Foreskin fibroblast (primary cell): ENCODE measurements at places on chromosomes 5 and 9.
A peak's percentile ranks its signal among the peaks of the same experiment; 100 is the strongest.

DNA sequence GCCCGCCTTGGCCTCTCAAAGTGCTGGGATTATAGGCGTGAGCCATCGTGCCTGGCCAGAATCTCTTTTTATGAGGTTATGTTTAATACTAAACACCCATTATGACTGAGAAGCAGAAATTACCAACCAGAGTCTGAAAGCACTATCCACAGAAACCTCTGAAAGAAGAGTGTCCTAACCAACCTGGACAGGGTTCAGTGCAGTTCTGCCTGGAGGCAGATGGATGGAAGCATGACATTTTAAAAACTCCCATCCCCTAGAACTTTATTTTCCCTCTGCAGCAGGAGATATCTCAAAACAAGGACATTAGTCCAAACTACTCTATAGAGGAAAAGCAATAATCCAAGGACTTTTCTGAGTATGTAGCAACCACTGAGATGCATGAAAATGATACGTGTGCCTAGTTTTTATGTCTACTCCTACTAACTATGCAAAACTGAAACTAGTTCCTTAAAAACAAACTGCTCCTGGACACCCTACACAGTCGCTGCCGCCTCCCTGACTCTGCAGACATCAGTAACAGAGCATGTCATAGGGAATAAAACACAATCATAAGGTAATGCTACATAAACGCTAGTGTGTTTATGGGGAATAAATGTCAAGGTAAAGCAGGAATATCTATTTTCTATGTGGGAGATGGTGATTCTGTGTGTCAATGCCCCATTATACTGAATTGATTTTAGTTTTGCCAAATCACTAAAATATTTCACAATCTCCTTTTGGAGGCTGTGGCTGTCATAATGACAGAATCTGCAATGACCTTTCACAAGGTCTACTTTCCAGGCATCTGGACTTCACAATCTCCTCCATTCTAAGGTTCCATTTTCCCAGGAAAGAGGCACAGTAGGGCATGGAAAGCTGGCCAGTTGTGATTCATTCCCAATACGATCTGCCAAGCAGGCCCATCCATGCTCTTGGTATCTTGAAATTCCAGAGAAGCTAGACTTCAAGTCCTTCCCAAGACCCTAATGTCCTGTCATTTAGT is 122.8 kb downstream of the SIL1 start:
- peak; percentile 26 for DNase-seq

DNA sequence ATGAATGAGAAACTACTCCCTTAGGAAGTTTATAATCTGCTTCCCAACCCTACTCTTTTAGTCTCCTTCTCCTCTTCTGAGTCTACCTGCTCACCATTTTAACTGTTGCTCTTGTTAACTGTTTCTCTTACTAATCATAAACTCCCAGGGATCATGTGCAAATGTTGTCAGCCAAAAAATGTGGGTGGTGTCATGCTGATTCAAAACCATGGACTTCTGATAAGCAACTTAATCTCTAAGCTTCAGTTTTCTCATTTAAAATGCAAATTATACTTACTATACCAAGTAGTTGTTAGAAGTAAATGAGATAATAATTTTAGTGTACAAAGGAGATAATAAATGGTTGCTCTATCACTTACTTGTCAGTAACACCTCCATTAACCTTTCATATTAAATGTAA is 45.9 kb upstream of the TLX3 start:
- DNase-seq = no peak

GRCh38 chr5:93582677-93583438 is at the start of gene NR2F1:
Gene NR2F1, plus strand, starts transcription at chr5:93583222. Its CDS starts 1,802 bp downstream, at chr5:93585024.
- DNase-seq = peak; percentile 97

GRCh38 chr9:136669791-136670464 is 7.2 kb downstream of the EGFL7 start:
- no peak for DNase-seq

DNA sequence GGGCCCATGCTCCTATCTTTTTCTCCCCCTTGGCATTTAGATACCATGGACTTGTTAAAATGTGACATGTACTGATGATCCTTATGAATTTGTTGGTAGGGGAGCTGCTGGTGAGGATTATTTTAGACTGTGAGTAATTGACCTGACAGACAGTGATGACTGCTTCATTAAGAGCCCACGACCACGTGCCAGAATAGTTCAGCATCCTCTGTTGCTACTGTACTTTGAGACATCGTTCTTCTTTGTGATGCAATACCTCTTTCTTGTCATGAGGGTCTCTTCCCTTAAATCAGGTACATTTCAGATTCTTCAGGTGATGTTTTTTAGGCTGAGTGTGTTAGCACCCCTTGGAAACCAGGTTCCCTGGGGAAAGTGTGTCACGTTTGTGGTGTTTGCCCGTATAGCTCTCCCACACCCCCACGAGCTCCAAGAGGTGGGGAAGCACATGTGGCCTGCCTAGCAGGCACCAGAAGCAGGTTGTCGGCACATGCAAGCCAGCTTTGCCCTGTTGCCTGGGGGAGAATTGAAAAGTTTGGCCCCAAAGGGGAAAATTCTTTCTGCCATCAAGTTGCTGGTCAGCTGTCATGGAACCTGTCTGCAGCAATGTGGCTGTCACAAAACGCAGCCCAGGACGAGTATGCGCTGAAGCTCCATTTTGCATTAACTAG is 25.1 kb downstream of the QRFP start:
- no peak for DNase-seq

GRCh38 chr9:21674894-21675293 is 127.5 kb upstream of the MTAP start:
- DNase-seq = peak; percentile 86

DNA sequence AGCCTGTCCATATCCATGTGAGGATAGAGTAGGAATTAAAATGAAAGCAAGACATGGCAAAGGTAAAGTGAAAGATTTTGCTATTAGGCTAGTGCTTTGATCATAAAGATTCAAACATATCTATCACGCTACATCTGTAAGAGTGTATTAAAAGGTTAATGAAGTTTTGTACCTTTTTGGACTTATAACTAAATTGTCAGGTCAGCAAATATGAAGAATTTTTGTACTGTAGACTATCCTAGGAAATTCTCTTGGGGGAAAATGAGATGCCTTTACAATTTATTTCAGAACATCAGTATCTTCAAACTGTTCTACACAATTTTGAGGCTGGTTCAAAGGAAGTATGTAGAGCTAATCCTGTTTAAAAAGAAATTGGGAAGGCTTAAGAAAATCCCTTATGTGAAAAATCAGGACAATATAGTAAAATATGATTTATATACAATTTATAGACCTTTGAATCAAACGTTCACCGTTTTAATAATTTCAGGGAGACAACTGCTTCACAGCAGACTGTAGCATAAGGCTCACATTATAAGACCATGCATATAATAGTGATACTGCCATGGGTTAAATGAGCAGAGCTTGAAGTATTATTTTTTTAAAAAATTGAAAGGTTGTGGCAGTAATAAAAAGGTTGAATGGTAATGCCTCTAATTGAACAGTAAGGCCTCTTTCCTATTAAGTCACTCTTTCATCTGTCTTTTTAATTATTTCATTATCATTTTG is 639.5 kb upstream of the ARRDC3 start:
- no peak for DNase-seq

- DNase-seq = no peak
Observed at GRCh38 chr5:146313027-146313426, 25.6 kb upstream of the POU4F3 start.

DNA sequence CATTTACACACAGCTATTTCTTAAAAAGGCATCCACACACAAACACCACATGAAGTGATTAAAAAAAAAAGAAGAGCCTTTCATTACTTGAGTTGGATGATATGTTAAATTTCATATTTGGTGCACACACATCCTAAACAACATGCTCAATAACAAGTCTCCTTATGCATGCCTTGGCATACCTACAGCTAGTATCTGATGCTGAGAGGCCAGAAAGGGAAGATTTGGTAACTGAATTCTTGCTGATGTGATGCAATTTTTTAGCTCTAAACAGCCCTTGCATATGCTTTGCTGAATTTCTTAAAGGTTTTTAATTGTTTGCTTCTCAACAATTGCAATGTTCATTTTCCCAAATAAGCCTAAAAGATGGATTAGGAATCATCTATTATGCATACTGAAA is 338.8 kb downstream of the ARL15 start:
- DNase-seq = no peak

GRCh38 chr5:132046880-132047299 is 13.6 kb upstream of the IL3 start:
- DNase-seq = no peak

DNA sequence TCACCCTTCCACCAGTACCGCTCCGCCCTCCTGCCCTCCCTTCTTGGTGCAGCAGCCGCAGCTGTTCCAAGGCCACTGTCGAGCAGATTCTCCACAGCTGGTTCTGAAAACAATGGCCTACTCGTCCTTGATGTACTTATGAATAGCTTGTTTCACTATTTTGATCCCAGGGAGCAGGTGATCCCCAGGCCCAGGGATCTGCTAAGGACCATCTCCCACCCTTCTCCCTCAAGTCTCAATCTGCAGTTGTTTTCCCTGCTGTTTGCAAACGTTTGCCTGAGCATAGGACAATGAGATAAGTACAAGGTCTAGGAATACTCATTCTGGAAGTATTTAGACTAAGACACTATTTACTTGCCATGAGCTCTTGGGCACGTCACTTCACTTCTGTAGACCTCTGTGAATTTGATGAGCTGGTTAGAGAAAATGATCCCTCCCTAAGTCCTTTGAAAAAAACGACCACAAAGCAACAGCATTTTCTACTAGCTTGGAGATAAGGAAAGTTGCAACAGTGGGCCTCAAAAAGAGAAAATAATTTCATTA is 1.8 kb downstream of the LURAP1L start:
- DNase-seq = no peak

DNA sequence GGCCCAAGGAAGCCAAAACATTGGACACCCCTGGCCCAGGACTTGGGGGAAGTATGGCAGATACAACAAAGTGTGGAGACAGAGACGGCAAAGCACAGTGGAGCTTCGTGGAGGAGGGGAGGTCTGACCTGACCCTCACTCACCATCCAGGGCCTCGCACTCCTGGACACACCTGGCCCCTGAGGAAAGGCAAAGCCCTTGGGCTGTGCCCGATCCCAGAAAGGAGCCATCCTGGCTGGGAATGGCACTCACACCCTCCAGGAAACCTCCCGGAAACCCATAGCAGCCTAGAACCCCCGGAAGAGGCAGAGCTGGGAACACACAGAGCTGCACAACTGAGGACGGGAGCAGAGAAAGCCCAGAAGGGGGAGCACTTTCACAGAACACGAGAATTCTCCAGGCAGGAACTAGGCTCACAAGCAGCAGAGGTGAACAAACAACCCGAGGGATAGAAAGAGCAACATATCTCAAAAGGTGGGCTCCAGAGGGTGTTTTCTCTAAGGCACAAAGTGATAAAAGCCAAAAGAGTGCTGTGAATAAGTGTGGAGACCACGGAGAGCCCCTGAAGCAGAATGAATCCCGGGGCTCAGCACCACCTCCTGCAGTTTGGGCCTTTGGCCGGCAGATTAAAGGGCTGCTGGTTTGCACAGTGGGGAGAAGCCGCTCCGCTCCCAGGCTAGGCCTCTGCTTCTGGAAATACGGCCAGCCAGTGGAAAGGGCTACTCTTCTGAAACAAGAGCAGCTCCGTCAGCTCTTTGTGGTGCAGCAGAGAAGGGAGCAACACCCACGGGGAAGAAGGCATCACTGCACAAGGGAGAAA is 108.2 kb downstream of the UBE2R2 start:
- DNase-seq = peak; percentile 40

- DNase-seq = no peak
Observed at GRCh38 chr5:1757511-1757910, 42.1 kb downstream of the MRPL36 start.

DNA sequence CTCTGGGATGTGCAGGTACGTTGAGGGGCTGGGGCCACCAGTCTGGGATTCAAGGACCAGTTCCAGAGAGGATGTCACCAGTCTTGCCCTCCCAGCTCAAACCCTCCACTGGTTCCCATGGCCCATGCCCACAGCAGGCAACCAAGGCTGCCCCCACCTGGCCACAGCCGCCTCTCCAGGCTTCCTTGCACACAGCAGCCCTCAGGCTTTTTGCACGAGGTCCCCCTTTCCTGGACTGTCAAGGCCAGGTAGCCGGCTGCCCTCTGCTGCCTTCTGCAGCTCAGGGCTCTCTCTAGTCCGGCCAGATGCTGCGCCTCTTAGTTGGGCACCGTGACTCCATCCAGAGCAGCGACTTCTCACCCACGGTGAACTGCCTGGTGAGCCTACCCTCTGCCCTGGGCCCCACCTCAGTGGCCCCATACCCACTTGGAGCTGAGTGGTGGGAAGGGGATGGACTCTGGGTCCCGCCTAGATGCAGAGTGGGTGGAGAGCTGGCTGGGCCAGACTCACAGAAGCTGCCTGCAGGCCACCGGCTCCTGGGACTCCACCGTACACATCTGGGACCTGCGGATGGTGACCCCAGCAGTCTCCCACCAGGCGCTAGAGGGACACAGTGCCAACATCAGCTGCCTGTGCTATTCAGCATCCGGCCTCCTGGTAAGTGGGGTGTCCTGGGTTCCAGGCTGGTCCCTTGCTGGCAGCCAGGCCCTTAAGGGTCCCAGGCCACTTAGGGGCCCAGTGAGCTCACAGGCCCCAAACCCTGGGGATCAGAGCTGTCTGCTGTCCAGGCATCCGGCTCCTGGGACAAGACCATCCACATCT is 2.9 kb downstream of the WDR38 start:
- DNase-seq = peak; percentile 37

DNA sequence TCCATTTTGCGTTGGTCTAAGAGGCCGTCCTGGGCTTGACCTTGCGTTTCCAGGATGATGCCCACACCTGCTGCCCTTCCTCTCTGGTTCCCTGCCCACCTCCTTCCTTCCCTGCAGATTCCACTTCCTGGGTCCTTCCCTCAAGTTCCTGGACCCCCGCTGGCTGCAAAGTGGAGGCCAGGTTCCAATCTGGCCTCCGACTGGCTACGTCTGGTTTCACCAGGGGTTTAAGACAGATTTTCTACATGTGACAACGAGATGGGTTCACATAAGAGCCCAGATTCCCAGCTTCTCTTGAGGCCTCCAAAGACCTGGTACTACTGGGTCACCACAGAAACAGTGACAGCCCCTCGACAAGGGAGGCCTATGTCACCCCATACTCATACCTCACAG is 2.1 kb downstream of the MGAT4B start:
- DNase-seq = no peak

DNA sequence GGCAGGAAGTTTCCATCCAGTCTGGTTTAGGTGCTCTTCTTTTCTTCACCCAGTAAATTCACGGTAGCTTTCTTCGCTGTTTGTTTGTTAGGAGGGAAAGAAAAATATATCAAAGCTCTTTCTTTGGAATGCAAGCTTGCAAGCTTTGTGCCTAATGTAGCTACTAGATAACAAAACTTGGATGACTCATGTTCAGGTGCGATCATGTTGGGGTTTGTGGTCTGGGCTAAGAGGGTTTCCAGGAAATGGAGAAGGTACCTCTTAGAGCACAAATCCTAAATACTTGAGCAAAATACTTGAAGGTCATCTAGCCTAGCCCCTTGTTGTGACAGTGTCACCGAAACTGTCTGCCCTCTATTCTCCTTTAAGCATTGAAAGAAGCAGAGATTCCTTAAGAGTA is 17.7 kb downstream of the SRP19 start:
- no peak for DNase-seq

DNA sequence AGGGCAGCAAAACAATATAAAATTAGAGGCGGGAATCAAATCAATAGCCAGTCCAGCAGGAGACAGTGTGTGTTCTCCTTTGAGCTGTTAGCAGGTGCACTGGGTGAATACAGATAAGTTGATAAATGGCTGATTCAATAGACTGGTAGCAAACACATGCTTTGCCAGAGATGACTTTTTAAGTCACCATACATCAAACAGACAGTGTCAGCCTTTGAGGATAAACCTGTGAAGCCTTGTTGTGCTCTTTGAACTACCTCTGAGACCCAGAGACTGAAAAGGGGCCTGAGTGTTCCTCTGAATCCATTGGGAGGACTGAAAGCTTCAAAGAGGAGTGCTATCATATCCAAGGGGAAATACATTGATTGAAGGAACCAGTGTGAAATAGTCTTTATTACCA is 301.9 kb downstream of the RASEF start:
- DNase-seq = no peak

GRCh38 chr5:1730487-1730847 is 69.2 kb downstream of the MRPL36 start:
- no peak for DNase-seq
